ENCODE measurements at places on chromosomes 7 and 10. TPM values are rescaled to one million over a fixed set of nuclear protein-coding genes. Genes with fewer than 3 reads are reported as not detected.
A peak's percentile ranks its signal among the peaks of the same experiment; 100 is the strongest.

GRCh38 chr10:58590152-58590840 lies 77.6 kb downstream of the BICC1 start:
- DNase-seq, result peak; percentile 99

DNA sequence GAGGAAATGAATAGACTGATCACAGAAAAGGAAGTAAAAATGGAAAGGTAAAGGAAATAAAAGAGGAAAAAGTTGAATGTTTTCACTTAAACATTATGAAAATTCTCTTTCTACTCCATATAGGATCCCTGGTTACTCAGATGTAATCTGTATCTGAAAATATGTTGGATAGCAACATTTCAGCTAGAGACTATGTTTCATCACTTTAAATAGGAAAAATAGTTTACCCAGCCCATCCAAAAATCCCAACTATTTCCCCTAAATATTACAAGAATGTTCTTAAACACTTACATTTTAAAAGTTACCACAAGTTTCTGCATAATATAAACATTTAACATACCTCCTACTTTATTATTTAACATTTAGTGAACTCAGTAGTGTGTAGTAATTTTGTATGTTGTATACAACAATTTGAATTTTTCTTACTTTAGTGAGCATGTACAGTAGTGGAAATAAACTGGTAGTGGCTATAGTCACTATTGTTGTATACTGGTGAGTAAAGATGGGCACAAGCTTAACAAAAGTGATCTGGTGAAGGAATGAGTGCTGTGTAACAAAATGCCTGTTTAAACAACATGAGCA lies 27.1 kb downstream of the SLF2 start:
- peak; percentile 69 for DNase-seq

GRCh38 chr7:111255576-111255975 lies 164.6 kb downstream of the LRRN3 start:
- DNase-seq, result no peak

GRCh38 chr10:14753441-14753840 lies 21.3 kb downstream of the FAM107B start:
- no peak for DNase-seq

LRRC18 gene
- total RNA-seq, result not detected

- no peak for DNase-seq
These were observed 189.2 kb downstream of the SEMA3D start for GRCh38 chr7:84997626-84998025.

GALNT17 gene
- not detected for total RNA-seq

- DNase-seq, result peak; percentile 12
These were observed 41.5 kb upstream of the PRKCQ start for GRCh38 chr10:6621536-6621935.

DNA sequence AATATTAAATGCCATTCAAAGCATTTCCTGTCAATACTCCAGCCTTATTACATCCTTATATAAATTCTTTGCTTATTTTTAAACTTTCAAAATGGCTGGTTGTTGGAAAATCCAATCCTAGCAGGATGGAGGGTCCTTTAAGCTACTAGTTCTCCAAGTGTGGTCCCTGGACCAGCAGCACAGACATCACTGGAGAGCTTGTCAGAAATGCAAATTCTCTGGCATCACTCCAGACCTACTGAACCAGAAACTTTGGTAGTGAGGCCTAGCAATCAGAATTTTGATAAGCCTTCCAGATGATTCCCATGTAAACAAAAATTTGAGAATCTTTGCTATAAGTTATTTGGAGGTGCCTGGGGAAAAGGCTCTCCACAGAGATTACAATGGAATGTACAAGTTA lies 43.8 kb downstream of the CALCR start:
- DNase-seq, result no peak

AGMO gene
- not detected for total RNA-seq

RTKN2 gene
- total RNA-seq, result 0.90 TPM

DNA sequence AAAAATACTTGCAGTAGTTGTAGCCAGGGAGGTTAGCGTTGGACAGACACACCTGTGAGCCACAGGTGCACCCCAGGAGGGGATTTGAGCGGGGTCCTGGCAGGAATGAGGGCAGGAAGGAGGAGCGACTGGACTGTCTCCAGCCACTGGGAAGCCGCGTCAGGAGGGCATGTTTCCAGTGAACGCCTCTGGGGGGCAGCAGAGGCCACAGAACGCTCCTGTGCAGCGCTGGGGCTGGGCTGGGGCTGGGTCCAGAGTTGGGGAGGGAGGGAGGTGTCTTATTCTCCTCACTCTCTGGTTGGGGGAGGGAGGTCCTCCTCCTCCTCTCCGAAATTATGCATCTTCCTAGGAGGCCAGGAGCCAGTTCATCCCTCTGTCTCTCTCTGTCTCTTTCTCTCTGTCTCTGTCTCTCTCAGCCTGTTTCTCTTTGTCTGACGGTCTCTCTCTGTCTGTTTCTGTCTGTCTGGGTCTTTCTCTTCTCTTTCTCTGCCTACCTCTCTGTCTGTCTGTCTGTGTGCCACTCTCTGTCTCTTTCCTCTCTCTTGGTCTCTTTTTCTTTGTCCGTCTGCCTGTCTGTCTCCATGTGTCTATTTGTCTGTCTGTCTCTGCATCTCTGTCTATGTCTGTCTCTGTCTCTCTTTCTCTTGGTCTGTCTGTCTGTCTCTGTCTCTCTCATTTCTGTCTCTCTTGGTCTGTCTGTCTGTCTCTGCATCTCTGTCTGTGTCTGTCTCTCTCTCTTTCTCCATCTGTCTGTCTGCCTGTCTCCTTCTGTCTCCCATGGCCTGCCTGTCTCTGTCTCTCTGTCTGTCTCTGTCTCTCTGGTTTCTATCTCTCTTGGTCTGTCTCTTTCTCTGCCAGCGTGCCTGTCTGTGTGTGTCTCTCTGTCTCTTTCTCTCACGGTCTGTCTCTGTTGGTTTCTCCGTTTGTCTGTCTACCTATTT lies 9.9 kb upstream of the PSMG3 start:
- DNase-seq, result peak; percentile 32

- DNase-seq, result no peak
These were observed 3.3 kb upstream of the CNNM2 start for GRCh38 chr10:102914781-102915180.

PIK3AP1 gene
- under 0.01 TPM for total RNA-seq

EBF3 gene
- 0.36 TPM for total RNA-seq

Data from IMR-90 (cell line).